RPMI8226 (cell line): ENCODE measurements at places on chromosomes 13 and 19.

DNA sequence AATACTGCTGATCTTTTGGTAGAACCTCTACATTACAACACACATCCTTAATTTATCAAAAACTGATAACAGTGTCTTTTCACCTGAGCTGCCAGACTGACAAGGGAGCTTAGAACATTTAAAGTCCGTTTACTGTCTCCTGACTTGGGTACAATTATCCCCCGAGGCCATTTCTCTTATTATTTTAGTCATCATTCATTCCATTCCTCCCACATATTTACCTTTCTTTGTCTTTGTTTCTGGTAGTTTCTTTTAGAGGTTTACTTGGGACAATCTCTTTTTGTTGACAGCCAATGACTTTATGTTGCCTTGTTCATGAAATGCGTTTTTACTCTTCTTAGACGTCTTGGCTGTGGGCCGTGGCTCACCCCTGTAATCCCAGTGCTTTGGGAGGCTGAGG lies 186.9 kb downstream of the PCCA start:
- no peak for DNase-seq

DNA sequence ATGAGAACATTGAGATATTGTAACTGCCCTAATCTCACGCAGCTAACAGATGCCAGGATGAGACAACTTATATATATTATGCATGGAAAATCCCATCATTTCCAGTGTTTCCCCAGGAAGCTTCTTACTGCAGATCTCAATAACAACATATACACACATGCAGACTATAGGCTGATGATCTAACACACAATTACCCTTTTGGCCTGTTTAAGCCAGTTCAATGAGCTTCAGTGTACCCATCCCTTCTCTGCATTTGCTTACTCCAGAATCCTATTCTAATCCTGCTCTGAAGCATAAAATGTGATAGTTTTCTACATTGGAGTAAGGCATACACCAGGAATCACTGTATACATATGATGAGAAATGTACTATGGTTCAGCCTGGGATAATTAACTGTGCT lies 489.4 kb downstream of the SUCLA2 start:
- DNase-seq, result no peak

GRCh38 chr19:41323023-41323422 lies 13.1 kb downstream of the CCDC97 start:
- no peak for DNase-seq

DNA sequence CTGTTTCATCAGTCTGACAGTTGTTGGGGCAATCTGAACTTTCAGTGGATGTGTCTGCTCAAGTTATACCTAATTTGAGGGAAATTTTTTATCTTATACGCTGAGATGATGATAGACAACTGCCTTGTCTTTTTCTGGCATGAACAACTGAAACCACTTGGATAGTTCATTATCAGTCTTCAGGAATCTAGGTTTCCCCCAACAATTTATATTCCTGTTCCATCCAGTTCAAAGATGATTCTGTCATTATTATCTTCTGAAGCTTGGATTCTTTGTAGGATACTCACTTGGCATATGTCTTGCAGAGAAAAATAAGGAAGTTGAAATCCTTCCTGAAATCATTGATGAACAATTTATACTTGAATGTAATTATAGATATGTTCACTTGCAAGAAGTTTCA lies 193.7 kb downstream of the LMO7 start:
- no peak for DNase-seq

DNA sequence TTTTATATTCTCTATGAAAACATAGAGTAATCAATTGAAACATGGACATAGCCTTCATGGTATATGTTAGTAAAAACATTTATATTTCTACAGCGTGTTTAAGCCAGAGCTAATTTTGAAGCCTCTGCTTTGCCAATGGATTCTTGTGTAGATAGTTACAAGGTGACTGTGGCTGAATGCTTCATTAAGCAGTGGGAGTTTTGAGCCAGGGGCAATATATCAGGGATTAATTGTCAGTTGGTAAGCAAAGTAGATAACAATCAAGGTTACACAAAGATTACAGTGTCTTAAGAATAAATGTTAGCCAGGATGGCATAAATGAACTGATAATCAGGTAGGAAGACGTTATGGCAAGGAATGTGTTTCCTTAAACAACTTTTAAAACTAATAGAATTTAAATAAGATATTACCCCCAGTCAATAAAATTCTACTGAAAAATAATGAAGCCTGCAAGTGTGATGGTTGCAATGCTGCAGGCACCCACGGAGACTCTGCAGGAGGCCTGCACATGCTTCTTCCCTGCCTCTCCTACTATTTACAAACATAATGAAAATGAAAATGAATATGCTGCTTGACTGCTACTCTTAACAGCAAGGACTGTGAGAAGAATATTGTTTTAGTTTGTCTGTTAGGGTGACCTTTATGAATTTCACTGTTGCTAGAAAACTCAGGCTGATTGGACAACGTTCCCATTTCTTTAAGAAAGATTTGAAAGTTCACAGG lies 588.5 kb downstream of the GPC5 start:
- no peak for DNase-seq

- peak; percentile 28 for DNase-seq
Observed at GRCh38 chr13:24741016-24741662, 22.8 kb upstream of the RNF17 start.

DNA sequence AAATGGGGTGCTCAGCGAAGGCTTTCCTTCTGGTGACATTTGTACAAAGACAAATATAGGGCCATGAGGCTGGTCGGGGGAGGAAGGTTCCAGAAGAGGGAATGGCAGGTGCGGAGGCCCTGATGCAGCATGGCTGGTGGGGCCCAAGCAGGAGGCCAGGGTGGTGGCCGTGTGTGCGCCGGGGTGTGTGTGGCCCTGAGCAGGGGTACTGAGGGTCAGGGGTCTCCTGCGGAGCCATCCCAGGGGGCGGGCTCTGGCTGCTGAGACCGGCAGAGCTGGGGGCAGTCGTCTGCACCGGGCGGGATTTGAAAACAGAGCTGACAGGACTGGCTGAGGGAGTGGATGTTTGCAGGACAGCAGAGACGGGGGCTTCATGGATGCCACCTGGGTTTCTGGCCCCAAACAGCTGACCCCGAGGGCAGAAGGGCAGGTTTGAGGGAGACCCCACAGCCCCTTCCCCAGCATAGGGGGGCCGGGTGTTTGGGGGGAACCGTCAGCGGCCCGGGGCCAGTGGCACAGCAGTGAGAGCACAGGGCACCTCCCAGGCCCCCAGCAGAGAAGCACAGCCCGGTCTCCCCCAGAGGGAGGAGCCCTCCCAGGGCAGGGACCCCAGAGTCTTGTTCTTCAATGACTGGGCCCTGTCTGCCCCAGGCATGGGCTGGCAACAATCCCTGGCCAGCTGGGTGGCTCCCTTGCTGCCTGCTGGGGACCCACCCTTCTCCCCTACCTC lies 11.4 kb downstream of the PIAS4 start:
- DNase-seq, result no peak

DNA sequence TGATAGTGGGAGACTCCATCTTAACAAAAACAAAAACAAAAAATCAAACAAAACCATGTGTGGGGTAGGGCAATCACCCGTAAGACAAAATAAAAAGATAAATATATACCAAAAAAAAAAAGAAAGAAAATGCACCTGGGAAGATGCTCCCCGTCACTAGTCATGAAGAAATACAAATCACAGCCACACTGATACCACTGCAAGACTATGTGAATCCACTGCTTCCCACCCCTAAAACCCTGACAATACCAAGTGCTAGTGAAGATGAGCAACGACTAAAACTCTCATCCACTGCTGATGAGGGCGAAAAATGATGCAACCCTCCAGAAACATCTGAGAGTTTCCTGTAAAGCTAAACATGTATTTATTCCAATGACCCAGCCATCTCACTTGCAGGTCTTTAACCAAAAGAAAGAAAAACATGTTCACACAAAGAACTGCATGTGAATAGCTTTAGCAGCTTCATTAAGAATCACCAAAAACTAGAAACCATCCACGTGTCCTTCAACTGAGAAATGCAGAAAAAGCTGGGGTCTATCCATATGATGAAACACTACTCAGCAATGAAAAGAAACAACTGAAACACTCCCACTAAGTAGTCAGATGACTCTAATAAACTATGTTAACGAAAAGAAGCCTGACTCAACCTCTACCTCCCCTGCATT lies 31.7 kb downstream of the BRD4 start:
- DNase-seq, result no peak

DNA sequence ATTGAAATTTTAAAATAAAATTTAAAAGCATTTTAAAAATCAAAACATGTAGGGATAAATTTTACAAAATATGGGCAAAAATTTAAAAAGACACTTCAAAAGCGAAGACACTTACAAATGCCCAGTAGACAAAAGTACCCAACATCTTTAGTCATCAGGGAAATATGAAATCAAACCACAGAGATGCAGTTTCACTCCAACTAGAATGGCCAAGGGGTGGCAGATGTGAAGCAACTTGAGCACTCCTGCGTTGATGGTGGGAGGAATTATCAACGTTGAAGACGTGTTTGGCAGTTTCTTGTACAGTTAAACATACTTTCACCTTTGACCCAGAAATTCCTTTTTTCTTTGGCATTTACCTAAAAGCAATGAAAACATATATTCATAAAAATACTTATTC lies 518.0 kb upstream of the SGCG start:
- no peak for DNase-seq

- no peak for DNase-seq
Observed at GRCh38 chr19:29372921-29373797, 152.6 kb upstream of the VSTM2B start.

DNA sequence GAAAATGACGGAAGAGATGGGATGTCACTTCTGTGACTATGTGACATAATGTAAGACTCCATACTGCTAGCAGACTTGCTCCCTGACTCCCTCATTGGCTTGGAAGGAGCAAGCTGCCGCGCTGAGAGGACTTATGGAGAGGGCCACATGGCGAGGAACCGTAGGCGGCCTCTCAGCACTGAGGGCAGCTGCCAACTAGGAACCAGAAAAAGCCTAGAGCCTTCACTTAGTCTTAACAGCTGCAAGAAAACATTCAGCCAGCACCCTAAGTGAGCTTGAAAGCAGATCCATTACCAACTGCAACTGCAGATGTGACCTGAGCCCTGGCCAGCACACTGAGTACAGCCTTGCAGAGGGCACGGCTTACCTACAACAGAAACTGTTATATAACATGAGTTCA lies 33.9 kb downstream of the USP12 start:
- no peak for DNase-seq

- peak; percentile 67 for DNase-seq
Observed at GRCh38 chr19:4304538-4305256, at the start of gene FSD1. Gene FSD1, plus strand, starts transcription at chr19:4304598. Its CDS starts 149 bp downstream, at chr19:4304747.

- no peak for DNase-seq
Observed at GRCh38 chr13:42571895-42572294, 2.1 kb upstream of the TNFSF11 start.

- no peak for DNase-seq
Observed at GRCh38 chr13:46520166-46520565, 32.8 kb upstream of the LRCH1 start.

DNA sequence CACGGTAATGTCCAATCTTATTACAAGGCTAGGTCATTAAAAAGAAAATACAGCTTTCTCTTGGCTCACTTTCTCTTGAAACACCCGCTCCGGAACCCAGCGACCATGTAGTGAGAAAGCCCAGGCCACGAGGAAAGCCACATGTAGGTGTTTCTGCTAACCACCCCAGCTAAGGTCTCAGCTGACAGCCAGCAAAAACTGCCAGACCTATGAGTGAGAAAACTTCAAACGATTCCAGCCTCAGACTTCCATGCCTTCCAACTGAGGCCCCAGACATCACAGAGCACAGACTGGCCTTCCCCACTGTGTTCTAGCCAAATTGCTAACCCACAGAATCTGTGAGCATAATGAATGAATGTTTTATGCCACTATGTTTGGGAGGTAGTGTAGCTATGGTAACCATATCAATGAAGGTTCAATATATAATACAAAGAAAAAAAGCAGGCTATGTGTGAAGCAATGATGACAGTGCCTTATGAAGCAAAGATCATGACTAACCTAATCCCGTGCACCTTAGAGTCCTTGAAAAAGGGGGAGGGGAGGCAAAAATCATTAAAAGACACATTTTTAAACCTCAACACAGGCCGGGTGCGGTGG lies 11.9 kb upstream of the TPTE2 start:
- DNase-seq, result no peak

DNA sequence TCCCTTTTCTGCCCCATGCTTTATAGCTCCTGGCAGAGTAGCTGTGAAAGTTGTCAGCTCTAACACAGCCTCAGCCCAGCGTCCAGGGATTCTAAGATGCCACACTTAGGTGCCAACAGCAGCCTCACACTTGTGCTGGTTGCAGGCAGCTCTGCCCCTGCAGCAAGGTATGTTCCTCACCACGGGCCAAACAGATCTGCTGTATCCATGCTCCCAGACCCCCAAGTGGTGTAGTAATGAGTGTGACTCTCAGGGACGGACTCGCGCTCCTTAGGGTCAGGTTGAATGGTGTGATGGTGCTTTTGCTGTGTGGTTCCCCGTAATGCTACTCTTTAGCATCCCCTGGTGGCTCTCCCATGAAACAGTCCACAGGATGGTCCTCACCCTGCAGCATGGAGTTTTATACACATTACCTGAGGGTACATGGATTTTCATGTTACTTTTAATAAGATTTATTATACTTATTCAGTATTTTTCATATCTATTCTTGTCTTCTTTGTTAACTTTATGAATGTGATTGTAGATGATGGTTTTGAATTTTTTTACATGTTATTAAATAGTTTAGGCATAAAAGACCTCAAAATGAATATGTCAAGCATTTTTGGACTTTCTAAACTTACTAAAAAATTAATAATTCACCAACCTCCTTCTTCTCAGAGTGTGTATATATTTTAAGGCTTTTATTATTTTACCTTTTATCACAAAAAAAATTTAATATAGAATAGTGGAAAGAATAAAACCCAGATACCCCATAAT lies 232.5 kb downstream of the SLC7A1 start:
- DNase-seq, result peak; percentile 53

GRCh38 chr13:110801044-110801443 lies 87.5 kb downstream of the ING1 start:
- DNase-seq, result no peak

DNA sequence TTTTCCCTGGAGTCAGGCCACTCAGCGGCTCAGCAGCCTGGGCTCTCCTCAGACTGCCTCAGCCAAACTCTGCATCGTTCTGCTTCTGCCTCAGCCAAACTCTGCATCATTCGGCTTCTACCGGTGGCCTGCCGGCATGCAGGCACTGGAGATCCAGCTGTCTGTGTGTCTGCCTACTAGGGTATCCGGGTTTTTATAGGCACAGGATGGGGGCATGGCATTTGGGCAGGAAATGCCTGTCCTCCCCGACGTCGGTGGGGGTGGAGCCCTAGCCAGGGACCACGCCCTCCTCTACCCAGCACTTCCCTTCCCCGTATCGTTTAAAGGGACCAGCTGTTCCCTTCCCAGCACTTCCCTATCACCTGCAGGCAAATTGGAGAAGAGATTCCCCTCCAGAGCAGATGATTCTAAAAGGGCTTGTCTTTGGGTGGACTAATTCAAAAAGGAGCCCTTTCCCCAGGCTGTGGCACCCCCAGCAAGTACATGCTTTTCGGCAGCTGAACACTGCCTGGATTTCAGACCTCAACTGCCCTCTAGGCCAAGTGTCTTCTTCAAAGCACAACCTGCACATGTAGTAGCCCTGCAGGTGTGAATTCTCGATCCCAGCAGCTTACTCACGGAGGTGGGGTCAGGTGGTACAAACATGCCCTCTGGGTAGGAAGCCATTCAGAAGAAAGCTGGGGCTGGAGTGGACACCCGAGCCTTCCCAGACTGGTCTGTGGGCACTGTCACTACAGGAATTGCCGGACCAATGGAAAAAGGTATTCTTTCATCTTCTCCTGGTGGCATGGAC lies 25.4 kb upstream of the GPR12 start:
- peak; percentile 2 for DNase-seq
